Esophagus squamous epithelium (tissue), 5 donors: ENCODE measurements at places on chromosomes 3 and 15.

GRCh38 chr15:29046977-29047376, 161.2 kb downstream of the APBA2 start:
- DNase-seq, result no peak

GRCh38 chr15:85440451-85440850, 60.0 kb downstream of the AKAP13 start:
- DNase-seq, result no peak

- no peak for DNase-seq
Observed at GRCh38 chr3:141152801-141153678, 78.6 kb upstream of the PXYLP1 start.

DNA sequence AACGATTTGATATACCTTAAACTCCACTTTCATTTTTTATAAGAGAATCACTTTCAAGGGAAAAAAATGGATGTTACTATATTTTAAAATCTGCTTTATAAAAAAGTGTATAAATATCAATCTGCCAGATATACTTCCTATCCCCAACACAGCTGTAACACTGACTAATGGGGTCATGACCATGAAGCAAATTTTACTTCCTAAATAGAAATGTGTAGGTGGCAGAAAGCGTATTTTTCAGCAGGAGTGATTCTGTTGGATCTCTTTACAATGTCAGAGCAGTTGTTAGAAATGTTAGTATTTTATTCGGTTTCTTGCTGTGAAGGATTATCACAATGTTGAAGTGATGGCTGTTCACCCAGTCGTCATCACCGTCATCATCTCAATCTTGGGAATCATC, 5.5 kb upstream of the C15orf40 start:
- no peak for DNase-seq

- no peak for DNase-seq
Observed at GRCh38 chr15:87761736-87762509, 494.6 kb downstream of the NTRK3 start.

- DNase-seq, result no peak
Observed at GRCh38 chr3:107238787-107239186, 138.5 kb upstream of the CCDC54 start.

DNA sequence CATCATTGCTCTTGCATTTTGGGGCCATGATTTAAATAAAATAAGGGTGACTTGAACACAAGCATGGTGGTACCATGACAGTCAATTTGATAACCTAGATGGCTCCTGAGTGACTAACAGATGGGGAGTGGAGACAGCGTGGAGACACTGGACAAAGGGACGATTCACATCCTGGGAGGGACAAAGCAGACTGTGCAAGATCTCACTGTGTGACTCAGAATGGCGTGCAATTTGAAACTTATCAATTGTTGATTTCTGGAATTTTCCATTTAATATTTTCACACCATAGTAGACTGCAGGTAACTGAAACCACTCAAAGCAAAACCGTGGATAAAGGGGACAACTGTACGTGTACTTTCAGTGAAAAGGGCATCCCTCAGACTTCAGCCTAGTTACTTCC, 25.5 kb downstream of the MCCC1 start:
- DNase-seq, result no peak

DNA sequence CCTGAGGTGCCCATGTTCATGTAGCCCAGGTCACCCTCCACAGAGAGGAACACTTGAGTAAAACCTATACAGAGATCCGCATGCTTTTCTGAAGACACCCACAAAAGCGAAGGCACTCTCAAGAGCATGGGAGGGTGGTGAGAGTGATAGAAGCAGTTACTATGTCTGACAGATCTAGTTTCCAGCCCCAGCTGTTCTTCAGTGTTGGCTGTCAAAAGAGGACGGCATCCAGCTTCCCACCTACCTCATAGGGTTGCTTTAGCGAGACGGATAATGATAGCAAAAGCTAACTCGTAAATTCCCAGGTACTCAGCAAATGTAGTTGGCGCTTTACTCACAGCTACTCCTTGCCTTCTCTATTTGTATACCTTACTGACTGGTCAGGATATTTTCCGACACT, 3.0 kb upstream of the MEX3B start:
- no peak for DNase-seq

DNA sequence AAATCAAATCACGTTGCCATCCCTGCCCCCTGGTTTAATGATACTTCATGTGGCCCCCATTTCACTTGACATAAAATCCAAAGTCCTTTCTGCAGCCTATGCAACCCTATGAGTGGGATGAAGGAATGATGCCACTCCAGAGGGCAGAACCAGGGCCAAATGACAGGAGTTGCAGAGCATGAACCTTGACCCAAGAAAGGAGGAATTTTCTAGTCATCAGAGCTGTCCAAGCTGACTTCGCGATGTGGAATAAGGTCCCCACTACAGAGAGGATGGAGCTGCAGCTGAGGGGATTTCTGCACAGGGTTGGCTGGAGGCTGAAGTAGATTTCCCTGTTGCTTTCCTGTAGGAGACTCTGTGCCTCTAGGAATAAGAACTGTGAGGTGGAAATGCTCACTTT, 15.8 kb upstream of the EPHB3 start:
- DNase-seq, result no peak

GRCh38 chr3:42501321-42501680, 1.1 kb upstream of the VIPR1 start:
- no peak for DNase-seq

DNA sequence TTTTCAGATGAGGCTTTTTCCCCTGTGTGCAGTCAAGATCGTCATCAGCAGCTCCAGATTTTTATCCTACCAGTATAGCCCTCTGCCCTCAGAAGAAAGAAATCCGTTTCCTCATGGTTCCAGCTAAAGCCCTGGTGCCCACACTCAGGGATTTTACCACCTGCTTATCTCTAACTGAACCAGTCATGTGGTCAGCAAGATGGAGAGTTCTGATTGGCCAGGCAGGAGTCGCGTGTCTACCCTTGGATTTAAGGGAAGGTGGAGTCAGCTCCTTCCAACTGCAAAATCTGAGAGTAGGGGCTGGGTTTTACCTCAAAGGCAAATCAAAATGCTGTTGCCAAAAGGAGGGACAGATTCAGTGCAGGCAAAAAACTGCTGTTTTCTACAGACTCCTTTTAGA, 135.3 kb downstream of the LRTM1 start:
- DNase-seq, result no peak

- no peak for DNase-seq
Observed at GRCh38 chr3:40068636-40069035, 240.9 kb upstream of the EIF1B start.

GRCh38 chr3:131470377-131470776, 32.4 kb downstream of the MRPL3 start:
- no peak for DNase-seq

DNA sequence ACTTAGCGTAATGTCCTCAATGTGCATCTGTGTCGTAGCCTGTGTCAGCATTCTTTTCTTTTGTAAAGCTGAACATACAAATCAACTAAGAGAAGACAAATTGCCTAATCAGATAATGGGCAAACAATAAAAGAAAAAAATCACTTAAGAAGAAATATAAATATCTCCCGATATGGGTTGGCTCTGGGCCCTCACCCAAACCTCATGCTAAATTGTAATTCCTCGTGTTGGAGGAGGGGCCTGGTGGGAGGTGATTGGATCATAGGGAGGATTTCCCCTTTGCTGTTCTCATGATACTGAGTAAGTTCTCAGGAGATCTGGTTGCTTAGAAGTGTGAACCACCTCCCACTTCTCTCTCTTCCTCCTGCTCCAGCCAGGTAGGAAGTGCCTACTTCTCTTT, 285.0 kb upstream of the LYSMD4 start:
- DNase-seq, result no peak

DNA sequence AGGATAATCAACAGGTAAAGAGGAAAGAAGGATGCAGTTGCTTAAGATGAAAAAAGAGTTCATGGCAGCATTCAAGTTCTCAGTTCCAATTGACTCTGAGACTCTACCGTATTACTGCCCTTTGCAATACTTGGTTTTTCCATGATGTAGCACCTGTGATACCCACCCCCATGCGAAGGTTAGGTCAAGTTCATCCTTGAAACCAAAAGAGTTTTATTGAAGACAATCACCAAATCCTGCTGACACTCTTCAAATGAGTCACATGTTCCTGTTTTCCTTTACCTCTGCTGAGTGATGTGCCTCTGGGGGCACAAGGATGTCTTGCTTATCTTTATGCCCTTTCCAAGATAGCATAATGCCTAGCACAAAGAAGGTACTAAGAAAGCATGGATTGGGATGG, 111.3 kb upstream of the SLC7A14 start:
- DNase-seq, result no peak
